T-helper 17 cell (primary cell): ENCODE measurements at places on chromosomes 13 and 19. TPM values are rescaled to one million over a fixed set of nuclear protein-coding genes. Genes with fewer than 3 reads are reported as not detected.

- peak overlapping the region; percentile 66 for H3K27ac ChIP-seq
- DNase-seq = peak; percentile 57
- H3K27me3 ChIP-seq = no peaks in the 10 kb centered on the region
- peak overlapping the region; percentile 89 for H3K4me3 ChIP-seq
Measured at GRCh38 chr19:873084-873483, 13.6 kb downstream of the CFD start.

The KIR3DL2 gene
- 0.92 TPM for total RNA-seq

DNA sequence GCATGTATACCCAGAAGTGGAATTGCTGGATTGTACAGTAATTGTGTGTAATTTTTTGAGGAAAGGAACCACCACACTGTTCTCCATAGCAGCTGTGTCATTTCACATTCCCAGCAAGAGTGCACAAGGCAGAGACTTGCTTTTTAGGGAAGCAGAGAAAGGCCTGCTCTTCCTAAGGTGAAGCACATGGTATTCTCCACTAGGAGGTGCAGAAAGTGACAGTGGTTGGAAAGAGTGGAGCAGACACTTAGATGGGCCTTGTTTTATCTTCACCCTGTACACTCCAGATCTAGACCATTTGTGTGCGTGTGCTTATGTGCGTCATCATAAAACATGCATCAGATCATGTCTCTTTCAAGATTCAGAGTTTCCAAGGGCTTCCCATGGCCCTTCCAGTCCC lies 35.0 kb downstream of the FAM124A start:
- H3K4me3 ChIP-seq = no peak overlapping the region
- peaks cover 33% of the 10 kb centered on the region for H3K27me3 ChIP-seq
- DNase-seq = no peak
- no peak overlapping the region for H3K27ac ChIP-seq
- H3K4me1 ChIP-seq = no peaks in the 10 kb centered on the region
- no peaks in the 10 kb centered on the region for H3K36me3 ChIP-seq

- H3K27ac ChIP-seq = no peak overlapping the region
- H3K4me3 ChIP-seq = no peak overlapping the region
- DNase-seq = no peak
- H3K27me3 ChIP-seq = no peaks in the 10 kb centered on the region
- no peaks in the 10 kb centered on the region for H3K36me3 ChIP-seq
Measured at GRCh38 chr19:40304306-40304705, 19.2 kb upstream of the AKT2 start.

The ZNF560 gene
- total RNA-seq = not detected

DNA sequence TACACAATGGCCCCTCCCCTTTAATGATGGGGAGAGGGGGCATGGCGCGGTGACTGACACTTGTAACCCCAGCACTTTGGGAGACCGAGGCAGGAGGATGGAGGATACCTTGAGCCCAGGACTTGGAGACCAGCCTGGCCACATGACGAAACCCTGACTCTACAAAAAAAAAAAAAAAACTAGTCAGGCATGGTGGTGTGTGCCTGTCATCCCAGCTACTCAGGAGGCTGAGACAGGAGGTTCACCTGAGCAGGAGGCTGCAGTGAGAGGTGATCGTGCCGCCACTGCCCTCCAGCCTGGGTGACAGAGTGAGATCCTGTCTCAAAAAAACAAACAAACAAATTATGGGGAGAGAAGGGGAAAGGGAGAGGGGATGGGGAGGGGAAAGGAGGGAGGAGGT lies 13.8 kb upstream of the ZBTB7A start:
- no peak overlapping the region for H3K4me3 ChIP-seq
- H3K4me1 ChIP-seq = peaks cover 18% of the 10 kb centered on the region
- DNase-seq = no peak
- no peaks in the 10 kb centered on the region for H3K27me3 ChIP-seq
- no peaks in the 10 kb centered on the region for H3K36me3 ChIP-seq

- DNase-seq = no peak
- H3K4me1 ChIP-seq = peaks cover 3% of the 10 kb centered on the region
- H3K4me3 ChIP-seq = no peak overlapping the region
- H3K36me3 ChIP-seq = no peaks in the 10 kb centered on the region
Measured at GRCh38 chr19:45812297-45812696, 2.8 kb downstream of the RSPH6A start.

DNA sequence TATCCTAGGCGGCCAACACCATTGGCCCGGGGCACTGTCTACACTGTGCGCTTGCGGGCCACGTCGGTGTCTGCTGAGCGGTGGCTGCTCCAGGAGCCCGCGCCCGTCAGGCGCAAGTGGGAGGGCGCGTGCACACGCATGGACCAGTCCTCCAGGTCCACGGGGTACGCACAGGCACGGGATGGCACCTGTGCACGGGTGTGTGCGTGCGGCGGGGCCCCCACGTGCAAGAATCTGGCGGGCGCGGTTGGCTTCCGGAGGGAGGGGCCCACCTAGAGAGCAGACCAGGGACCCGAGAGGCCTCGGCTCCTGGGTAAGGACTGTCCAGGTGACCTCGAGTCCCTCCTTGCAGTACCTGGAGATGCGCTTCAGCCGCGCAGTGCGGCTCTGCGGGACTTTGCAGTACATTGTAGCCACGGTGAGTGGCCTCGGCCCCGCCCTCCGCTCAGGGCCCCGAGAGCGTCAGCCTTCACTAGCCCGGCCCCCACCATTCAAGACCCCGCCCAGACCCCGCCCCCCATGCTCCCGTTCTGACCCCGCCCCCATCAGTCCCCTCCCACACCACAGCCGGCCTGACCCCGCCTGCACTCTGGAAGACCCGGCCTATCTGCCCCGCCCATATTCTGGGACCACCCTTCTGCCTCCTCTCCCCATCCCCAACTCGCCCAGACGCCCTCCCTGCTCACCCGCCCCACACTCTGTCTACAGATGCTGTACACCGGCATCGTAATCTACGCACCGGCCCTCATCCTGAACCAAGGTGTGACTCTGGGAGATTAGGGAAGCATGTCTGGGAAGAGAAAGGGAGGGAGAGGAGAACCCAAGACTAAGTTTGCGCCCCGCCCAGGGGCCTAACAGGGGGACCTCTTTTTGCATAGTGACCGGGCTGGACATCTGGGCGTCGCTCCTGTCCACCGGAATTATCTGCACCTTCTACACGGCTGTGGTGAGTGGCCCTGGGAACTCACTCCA lies 2.3 kb downstream of the SLC5A5 start:
- peak overlapping the region; percentile 92 for H3K4me3 ChIP-seq
- H3K4me1 ChIP-seq = peaks cover 5% of the 10 kb centered on the region
- no peaks in the 10 kb centered on the region for H3K27me3 ChIP-seq
- H3K36me3 ChIP-seq = no peaks in the 10 kb centered on the region

DNA sequence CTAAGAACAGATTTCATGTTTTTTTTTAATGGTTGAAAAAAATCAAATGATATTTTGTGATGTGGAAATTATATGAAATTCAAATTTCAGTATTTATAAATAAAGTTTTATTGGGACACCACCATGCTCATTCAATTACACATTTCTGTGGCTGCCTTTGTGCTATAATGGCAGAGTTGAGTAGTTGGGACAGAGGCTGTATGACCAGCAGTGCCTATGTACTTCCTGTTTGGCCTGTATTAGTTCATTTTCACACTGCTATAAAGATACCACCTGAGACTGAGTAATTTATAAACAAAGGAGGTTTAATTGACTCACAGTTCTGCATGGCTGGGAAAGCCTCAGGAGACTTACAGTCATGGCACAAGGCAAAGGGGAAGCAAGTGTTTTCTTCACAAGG lies 33.6 kb downstream of the AKAP11 start:
- no peaks in the 10 kb centered on the region for H3K27me3 ChIP-seq
- H3K36me3 ChIP-seq = peaks cover 11% of the 10 kb centered on the region
- no peak overlapping the region for H3K4me3 ChIP-seq

DNA sequence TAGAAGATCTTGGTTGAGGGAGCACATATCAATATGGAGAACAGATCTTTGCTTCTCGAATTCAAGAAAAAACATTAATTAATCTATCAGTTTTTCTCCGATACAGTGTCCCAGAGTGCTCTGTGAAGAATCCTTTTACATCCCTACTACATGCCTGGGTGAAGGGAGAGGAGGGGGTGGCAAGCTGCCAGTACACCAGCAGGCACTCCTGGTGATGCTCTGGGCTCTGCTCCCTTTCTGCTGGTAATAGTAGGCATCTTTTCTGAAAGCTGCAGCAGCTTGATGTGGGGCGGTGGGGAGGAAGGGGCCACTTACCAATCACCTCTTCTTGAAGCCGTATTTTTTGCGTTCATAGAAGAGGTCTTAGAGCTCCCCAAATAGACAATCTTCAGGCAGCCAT lies 30.7 kb downstream of the PBX4 start:
- no peak overlapping the region for H3K4me3 ChIP-seq
- no peak for DNase-seq
- H3K27ac ChIP-seq = peak overlapping the region; percentile 96
- peaks cover 2% of the 10 kb centered on the region for H3K36me3 ChIP-seq

The KLK2 gene
- not detected for total RNA-seq

The VWA8 gene
- 21.5 TPM for total RNA-seq

The ZNF180 gene
- total RNA-seq = 5.8 TPM

GRCh38 chr19:2044709-2045500 lies 6.1 kb downstream of the MKNK2 start:
- H3K27ac ChIP-seq = peak overlapping the region; percentile 90
- no peaks in the 10 kb centered on the region for H3K27me3 ChIP-seq
- H3K36me3 ChIP-seq = no peaks in the 10 kb centered on the region
- peak overlapping the region; percentile 36 for H3K4me3 ChIP-seq
- H3K4me1 ChIP-seq = peaks cover 33% of the 10 kb centered on the region

The SLC5A5 gene
- total RNA-seq = 1.3 TPM

- H3K36me3 ChIP-seq = no peaks in the 10 kb centered on the region
- no peak for DNase-seq
- H3K27me3 ChIP-seq = peaks cover 5% of the 10 kb centered on the region
- H3K27ac ChIP-seq = no peak overlapping the region
- H3K4me1 ChIP-seq = no peaks in the 10 kb centered on the region
- H3K4me3 ChIP-seq = no peak overlapping the region
Measured at GRCh38 chr19:20271215-20271926, 104.4 kb downstream of the ZNF486 start.

The SUGP1 gene
- 60.2 TPM for total RNA-seq

The WDR87 gene
- not detected for total RNA-seq

The AMER2 gene
- total RNA-seq = not detected

- H3K4me1 ChIP-seq = peaks cover 2% of the 10 kb centered on the region
- H3K27ac ChIP-seq = no peak overlapping the region
- peaks cover 8% of the 10 kb centered on the region for H3K27me3 ChIP-seq
- H3K4me3 ChIP-seq = no peak overlapping the region
Measured at GRCh38 chr13:91308299-91308698, 39.2 kb upstream of the MIR17HG start.

- peak; percentile 65 for DNase-seq
- peak within 1 kb of the TSS; percentile 89 for H3K27ac ChIP-seq
- peaks cover 2% of the 10 kb centered on the region for H3K36me3 ChIP-seq
- peak within 1 kb of the TSS; percentile 94 for H3K4me3 ChIP-seq
- H3K27me3 ChIP-seq = no peaks in the 10 kb centered on the region
- H3K4me1 ChIP-seq = peaks cover 25% of the 10 kb centered on the region
Measured at GRCh38 chr19:35268536-35269437, at the start of gene USF2. USF2 (plus strand) TSS chr19:35268962; CDS start chr19:35269102, 140 bp downstream.

DNA sequence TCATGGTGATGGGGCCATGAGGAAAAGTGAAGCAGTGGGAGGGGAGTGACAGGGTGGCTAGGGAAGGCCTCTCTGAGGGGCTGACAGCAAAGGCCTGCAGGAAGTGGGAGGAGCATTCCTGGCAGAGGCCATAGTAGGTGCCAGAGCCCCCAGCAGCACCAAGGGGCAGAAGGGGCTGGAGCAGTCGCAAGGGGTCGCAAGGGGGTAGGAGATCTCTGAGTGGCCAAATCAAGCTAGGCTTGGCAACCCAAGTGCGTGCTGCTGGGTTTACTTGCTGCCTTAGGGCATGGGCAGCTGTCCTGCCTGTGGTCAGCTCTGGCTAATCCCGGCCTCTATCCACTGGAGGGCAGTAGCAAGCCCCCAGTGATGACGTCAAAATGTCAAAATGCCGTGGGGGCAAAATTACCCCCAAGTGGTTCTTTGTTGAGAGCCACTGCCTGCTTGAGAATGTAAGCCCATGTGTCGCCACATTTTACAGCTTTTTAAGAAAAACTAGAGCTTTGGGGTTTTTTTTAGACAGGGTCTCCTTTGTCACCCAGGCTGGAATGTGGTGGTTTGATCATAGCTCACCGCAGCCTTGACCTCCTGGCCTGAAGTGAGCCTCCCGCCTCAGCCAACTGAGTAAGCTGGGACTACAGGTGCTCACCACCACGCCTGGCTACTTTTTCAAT lies 11.8 kb downstream of the CCDC97 start:
- no peaks in the 10 kb centered on the region for H3K27me3 ChIP-seq
- peaks cover 13% of the 10 kb centered on the region for H3K36me3 ChIP-seq
- peak overlapping the region; percentile 89 for H3K27ac ChIP-seq
- H3K4me1 ChIP-seq = peaks cover 40% of the 10 kb centered on the region
- no peak for DNase-seq

GRCh38 chr19:6568010-6568526 lies 22.9 kb downstream of the CD70 start:
- no peak for DNase-seq
- H3K27me3 ChIP-seq = peaks cover 16% of the 10 kb centered on the region
- no peak overlapping the region for H3K4me3 ChIP-seq
- H3K4me1 ChIP-seq = no peaks in the 10 kb centered on the region
- H3K27ac ChIP-seq = no peak overlapping the region

DNA sequence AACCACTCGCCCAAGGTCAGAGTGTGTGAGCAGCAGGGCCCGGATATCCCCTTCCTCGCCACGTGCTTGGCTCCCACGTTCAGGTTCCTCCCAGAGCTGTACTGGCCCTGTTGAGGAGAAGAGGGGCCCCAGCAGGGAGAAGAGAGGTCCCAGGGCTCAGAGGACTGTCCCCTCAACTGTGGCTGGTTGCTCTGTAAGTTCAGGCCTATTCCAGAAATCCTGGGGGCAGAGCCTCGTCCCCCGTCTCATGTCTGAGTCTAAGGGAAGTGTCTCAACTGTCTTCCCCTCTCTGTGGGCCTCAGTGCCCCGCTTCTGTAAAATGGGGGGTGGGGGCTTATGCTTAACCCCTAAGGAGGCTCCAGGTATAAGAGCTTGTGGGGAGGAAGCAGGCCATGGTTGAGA lies 3.9 kb downstream of the PPP5C start:
- no peaks in the 10 kb centered on the region for H3K27me3 ChIP-seq
- no peaks in the 10 kb centered on the region for H3K36me3 ChIP-seq
- peak overlapping the region; percentile 95 for H3K27ac ChIP-seq
- H3K4me3 ChIP-seq = peak overlapping the region; percentile 90
- peaks cover 48% of the 10 kb centered on the region for H3K4me1 ChIP-seq

The KLK15 gene
- total RNA-seq = not detected

The TJP3 gene
- total RNA-seq = 14.2 TPM
